ENCODE measurements at places on chromosomes 6 and 20.

DNA sequence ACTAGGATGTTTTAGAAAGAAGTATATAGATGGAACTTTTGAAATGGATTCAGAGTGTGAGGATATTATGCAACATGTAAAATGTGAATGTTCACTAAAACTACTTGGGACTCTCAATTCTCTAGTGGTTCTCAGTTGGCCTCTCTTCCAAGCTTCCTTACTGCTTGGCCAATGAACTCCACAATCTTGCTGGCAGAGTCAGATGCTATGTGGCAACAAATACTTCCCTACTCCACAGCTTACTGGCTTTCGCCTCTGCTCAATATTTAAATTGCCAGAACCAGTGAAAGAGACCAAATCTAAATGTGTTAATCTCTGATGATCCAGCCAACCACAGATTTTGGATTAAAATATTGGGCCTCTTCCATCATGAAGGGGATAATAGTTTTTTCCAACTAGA lies 138.4 kb downstream of the HTR1B start:
- no peak for DNase-seq

DNA sequence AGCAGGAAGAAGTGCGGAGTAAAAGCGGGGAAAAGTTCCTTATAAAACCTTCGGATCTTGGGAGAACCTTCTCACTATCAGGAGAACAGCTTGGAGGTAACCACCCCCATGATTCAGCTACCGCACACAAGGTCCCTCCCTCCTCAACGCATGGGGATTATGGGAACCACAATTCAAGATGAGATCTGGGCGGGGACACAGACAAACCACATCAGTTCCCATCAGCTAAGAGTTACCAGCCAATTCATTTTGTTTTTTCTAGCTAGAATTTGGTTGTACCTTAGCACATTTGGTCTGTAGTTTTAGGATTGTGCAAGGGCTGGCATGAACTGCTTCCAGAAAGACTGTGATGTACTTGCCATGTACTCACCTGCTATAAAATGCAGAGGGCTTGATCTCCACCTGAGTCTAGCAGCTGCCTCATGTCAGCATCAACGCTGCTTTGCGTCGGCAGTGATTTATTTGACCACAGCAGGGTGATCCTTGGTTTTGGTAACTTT lies 94.7 kb upstream of the SLC2A12 start:
- no peak for DNase-seq

GRCh38 chr6:146868671-146869209 lies 270.0 kb downstream of the ADGB start:
- no peak for DNase-seq

DNA sequence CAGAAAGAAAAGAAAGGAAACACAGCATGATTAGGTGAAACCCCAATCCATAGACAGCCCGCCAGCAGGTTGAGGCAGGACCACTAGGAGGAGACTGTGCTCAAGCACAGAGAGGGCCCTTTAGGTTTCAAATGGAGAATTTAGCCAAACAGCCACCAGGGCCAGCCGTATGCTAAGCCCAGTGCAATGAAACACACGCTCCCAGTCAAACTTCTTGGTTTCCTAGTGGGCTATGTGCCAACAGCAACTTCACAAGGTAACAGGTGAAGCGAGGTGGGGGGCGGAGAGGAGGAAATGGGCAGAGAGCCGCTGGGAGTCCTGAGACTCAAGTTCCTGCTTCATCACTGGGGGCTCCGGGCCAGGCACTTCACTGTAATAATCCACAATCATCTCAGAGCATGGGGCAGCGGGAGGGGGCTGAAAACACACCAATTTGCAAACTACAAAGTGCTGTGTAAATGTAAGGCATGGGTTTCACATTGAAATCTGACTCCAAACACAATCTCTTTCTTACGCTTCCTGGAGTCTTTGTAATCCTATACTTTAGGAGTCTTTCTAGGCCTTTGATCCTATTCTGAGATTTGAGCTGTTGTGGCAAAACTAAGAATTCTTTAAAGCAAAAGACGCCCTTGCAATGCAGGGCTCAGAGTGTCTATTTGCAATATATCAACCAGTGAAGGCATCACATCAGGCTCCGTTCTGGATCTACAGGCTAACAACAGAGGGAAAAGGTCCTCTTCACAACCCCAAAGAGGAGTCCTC lies 117.3 kb downstream of the OPRM1 start:
- peak; percentile 47 for DNase-seq

DNA sequence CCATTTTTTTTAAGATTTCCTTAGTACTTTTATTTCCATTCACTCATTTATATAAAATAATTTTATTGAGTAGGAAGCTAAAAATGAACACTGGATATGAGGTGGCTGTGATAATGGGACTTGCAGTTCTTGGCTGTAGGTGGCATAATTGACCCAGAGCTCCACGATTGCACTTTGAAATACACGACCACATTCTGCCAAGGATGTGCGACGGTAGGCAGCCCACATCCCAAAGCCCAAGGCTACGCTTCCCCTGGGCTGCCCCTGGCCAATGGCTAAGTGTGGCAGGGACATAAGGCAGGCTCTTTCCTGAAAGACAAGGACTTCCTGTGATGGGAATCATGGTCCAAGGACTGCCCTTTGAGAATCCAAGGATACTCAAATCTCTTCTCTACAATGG lies 43.7 kb upstream of the ADTRP start:
- DNase-seq: no peak

GRCh38 chr6:44176762-44177509 lies 18.3 kb downstream of the CAPN11 start:
- no peak for DNase-seq

GRCh38 chr20:58084566-58084965 lies 143.9 kb downstream of the ANKRD60 start:
- DNase-seq: no peak

- no peak for DNase-seq
These were observed 38.0 kb upstream of the ECHDC1 start for GRCh38 chr6:127381384-127381783.

- no peak for DNase-seq
These were observed 111.8 kb downstream of the ATG5 start for GRCh38 chr6:106213660-106214289.

DNA sequence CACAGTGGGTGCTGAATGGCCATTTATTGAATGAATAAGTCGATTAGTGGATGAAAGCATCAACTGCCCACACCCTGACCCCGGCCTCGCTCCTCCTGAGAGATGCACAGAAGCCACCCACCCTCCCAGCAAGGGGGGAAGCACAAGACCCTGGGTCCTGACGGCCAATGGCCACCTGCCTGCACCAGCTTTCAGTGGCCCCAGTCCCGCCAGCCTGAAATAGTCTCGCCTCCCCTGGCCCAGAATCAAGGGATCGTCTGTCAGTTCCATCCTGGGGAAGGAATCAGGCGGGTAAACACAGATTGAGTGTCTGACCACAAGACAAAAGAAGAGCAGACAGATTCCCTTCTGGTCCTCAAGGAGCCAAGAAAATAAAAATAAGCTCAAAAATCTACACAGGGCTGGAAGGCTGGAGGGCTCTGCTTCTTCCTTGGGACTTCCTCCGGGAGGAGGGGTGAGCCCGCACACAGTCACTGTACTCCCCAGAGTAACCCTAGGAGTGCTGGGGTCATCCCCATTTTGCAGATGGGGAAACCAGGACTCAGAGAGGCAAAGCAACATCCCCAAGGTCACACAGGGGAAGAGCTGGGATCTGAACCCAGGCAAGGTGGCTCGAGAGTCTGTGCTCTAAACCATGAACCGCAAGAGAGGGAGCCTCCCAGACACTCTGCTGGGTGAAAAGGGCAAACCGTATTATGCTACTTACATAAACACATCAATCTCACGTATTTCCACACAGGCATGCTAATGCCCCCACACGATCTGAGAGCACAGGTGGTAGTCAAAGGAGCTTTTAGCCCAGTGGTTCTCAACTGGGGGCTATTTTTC lies 7.8 kb downstream of the PREX1 start:
- DNase-seq: no peak

GRCh38 chr6:75102301-75102700 lies 103.6 kb downstream of the COL12A1 start:
- DNase-seq: no peak

DNA sequence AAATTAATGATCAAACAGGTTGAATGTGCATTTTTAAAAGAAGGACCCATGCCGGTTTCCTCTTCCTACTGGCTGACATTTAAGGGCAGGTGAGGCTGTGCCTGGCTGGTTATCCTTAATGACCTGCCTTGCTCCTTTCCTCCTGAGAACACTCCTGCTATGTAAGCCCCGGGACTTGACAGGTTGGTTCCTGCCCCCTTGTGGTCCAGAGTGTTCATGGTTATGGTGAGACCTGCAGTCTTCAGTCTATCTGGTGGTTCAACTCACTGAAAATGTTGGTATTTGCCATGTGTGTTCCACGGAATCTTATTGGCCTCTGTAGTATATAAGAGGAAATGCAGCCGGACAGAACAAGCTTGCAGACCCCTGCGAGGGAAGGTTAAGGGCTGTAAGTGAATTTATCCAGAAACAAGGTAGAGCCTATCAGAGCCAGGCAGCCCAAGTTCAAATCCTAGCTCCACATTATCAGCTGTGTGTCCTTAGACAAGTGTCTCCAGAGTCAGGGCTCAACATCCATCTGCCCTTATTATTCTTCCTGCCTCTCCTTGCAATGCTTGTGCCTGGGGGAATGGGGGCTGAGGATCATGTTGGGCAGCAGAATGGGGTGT lies 5.2 kb upstream of the BPIFA3 start:
- peak; percentile 60 for DNase-seq

GRCh38 chr20:62425281-62426058 lies 1.9 kb downstream of the RBBP8NL start:
- DNase-seq: no peak

DNA sequence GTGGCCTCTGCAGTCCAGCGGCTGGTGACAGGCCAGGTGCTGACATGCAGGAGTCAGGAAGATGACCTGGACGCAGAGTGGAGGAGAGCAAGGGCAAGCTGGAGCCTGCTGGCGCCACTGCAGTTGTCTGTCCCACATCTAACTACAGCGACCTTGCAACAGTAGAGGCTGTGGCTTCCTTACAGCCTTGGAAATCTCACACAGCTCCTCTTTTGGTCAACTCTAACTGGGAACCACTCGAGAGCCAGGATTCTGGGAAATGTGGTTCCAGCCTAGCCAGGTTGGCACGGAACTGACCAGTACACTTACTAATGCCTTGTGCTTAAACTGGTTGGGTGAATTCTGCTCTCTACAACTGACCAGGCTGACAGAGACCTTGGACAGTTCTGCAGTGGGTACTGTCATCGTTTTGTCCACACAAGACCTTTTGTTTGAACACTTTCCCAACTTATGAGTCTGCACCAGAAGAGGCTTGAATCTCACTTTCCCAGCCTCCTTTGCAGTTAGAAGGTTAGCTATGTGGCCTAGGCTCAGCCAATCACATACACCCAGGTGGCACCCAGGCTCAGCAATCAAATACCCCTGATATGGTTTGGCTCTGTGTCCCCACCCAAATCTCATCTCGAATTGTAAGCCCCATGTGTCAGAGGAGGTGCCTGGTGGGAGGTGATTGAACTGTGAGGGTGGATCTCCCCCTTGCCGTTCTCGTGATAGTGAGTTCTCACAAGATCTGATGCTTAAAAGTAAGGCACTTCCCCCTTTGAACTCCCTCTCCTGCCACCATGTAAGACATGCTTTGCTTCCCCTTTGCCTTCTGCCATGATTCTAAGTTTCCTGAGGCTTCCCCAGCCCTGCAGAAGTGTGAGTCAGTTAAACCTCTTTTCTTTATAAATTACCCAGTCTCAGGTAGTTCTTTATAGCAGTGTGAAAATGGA lies 153.5 kb downstream of the ZMYND8 start:
- DNase-seq: no peak

GRCh38 chr20:3887876-3888620 lies 1.1 kb upstream of the PANK2 start:
- DNase-seq: no peak

DNA sequence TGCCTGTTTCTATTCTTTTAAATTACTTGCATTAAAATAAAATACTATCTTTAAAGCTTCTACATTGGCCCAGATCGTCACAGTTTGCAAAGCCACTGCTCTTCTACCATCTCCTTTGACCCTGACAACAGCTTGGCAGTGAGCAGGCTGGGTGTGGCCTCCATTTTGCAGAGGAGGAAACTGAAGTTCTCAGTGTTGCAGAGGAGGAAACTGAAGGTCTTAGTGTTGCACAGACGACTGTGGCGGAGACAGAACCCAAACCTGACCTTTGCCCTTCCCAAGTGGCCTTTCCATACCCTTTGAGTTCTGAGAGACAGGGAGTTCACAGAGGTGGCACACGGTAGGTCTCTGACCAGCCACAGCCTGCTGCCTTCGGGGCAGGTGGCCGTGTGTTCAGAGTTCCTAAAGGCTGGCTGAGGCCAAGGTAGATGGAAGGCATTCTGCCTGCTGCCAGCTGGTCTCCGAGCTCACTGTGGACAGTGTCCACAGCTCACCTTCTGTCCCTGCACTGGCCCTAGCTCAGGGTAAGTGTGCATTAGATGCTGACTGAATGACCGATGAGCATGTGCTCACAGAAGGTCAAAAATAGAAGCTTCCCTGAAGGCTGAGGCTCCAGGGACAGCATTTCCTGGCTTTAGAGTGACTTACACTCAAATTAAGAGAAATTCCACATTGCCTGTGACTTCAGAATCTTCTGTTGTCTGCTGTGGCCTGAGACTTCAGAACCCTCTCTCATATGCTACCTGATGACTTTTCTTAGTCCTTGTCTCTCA lies 113.5 kb upstream of the SLC24A3 start:
- no peak for DNase-seq

GRCh38 chr6:36038120-36038876 lies 10.7 kb downstream of the MAPK14 start:
- DNase-seq: no peak

DNA sequence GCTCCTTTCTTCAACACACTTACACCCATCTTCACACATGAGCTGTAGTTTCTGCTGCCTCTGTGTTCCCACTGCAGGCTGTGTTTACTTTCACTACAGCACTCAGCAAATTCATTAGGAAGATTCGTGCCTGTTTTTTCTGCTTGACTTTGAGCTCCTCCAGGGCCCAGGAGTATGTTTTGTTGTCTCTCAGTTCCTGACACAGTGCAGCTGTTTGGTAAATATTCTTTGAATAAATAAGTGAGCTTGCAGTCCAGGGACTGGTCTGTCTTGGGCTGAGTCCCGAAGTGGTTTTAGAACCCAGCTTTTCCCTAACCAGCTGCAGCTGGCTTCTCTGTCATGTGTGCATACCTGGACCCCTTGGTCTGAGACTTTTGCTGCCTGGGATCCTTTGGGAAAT lies 46.6 kb upstream of the CCN6 start:
- DNase-seq: no peak

All from COR-L47 (cell line).